Esophagus mucosa (tissue), 1 donor: ENCODE measurements at places on chromosomes 11 and 22. TPM values are rescaled to one million over a fixed set of nuclear protein-coding genes. Genes with fewer than 3 reads are reported as not detected.
A peak's percentile ranks its signal among the peaks of the same experiment; 100 is the strongest.

The FLRT1 gene
- not detected for total RNA-seq

The FGF19 gene
- total RNA-seq = not detected

The FAM180B gene
- not detected for total RNA-seq

The POU2AF3 gene
- 3.8 TPM for total RNA-seq

The DBX1 gene
- total RNA-seq = not detected

The KDM4D gene
- 0.32 TPM for total RNA-seq

The E2F8 gene
- total RNA-seq = 5.2 TPM

The CAVIN3 gene
- total RNA-seq = 11.8 TPM

The IFITM10 gene
- total RNA-seq = 0.96 TPM

The POLR2F gene
- total RNA-seq = 67.8 TPM

The PPP1CA gene
- 188 TPM for total RNA-seq

DNA sequence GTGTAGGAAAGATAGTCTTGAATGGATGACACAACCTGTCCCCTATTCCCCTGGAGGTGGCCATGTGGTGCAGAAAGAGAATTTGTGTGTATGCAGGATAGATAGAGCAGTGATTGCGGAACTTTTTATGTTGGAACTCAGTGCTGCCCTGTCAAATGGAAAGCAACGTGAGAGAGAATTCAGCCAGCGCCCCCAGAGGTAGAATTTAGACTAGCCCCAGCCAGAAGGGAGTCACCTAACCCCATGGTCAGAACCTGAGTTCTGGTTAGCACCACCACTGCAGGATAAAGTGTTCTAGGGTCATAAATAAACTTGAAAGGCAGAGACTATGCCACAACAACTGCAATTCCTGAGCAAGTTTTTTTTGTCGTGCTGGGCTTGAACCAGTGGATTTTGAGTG is 152.9 kb upstream of the GRIA4 start:
- no peak for ATAC-seq

- peak; percentile 45 for ATAC-seq
These were observed 15.9 kb downstream of the RHOG start for GRCh38 chr11:3824714-3825472.

DNA sequence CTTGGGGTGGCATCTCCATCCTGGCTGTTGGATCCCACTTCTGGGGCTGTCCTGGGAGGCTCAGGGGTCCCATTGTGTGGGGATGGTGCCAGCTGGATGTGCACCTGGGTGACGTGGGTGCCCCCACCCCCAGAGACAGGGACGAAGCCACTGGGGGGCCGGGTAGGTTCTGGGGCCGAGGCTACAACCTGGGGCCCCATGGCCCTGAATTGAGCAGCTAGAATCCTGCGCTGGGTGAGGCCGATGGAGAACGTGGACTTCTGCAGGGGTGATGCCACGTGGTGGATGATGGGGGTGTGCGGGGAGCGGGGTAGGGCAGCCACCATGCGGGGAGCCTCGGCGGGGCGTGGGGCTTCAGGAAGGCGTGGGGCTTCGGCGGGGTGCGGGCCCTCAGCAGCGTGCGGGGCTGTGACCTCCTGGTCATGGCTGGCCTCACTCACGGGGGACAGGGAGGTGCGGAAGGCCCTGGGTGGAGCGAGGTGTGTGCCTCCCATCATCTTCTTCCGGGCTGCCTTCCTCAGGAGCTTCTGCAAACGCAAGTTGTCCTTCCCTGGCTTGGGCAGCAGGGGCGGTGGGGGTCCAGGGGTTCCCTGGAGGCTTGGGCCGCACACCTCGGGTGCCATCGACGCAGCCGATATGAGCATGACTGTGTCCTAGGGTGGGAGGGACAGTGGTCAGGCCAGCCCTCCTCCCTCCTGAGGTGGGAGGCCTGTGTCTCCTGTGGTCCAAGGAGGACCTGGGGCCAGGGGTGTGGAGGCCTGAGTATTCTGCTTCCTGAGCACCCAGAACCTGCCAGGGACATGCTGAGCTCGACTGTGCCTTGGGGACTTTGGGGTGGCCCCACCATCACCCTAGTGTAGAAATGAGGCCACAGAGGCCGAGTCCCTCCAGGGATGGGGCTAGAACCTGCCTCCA is 1.5 kb downstream of the PRR33 start:
- peak; percentile 6 for ATAC-seq

- ATAC-seq = peak; percentile 40
These were observed 663 bp downstream of the MYH9 start for GRCh38 chr22:36386900-36387708.

- peak; percentile 60 for ATAC-seq
These were observed 20.4 kb upstream of the EHF start for GRCh38 chr11:34600339-34601084.

DNA sequence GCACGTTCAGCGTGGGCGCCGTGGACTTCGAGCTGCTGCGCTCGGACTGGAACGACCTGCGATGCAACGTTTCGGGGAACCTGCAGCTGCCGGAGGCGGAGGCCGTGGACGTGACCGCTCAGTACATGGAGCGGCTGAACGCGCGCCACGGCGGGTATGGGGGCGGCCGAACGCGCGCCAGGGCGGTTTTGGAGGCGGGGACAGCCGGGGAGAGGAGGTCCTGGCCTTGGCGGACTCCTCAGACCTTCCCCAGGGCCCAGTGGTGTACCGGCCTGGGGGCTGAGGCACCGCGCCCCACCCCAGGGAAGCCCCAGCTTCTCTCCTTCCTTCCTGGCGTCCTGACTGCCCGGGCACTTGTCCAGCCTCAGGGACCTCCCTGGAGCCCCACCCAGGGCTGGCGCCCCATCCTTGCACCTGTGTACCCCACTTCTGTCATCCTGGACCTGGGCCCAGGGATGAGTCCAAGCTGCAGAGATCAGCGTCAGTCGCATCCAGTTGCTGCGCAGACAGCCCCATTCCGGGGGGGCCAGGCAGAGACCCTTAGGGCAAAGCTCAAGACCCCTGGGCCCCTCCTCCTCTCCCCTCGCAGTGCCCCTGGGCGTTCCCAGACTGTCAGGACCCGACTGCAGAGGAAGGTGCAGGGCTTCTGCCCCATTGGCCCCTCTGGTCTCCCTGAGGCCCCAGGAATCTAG is 8.0 kb downstream of the B4GALNT4 start:
- ATAC-seq = no peak

- ATAC-seq = no peak
These were observed 255.2 kb upstream of the ZC3H12C start for GRCh38 chr11:109838026-109838425.

GRCh38 chr11:27124514-27125264 is 84.1 kb downstream of the BBOX1 start:
- peak; percentile 62 for ATAC-seq

DNA sequence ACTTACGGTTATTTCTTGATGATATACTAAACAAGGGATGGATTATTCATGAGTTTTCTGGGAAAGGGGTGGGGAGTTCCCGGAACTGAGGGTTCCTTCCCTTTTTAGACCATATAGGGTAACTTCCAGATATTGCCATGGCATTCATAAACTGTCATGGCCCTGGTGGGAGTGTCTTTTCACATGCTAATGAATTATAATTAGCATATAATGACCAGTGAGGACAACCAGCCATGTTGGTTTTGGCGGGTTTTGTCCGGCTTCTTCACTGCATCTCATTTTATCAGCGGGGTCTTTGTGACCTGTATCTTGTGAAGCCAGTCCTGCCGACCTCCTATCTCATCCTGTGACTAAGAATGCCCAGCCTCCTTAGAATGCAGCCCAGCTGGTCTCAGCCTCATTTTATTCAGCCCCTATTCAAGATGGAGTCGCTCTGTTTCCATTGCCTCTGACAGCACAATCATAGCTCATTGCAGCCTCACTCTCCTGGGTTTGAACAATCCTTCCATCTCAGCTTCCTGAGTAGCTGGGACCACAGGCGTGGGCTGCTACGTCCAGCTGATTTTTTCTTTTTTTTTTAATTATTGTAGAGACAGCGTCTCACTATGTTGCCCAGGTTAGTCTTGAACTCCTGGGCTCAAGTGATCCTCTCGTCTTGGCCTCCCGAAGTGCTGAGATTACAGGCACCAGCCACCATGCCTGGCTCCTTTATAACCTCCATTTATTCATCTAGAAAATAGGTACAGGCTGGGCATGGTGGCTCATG is 52.6 kb upstream of the EMID1 start:
- no peak for ATAC-seq
